ENCODE measurements at places on chromosomes 16 and 17. TPM values are rescaled to one million over a fixed set of nuclear protein-coding genes. Genes with fewer than 3 reads are reported as not detected.

The SGSH gene
- 20.5 TPM for polyA plus RNA-seq

The TRAPPC2L gene
- polyA plus RNA-seq = 90.5 TPM

The EME1 gene
- polyA plus RNA-seq = not detected

The EFTUD2 gene
- polyA plus RNA-seq = 45.4 TPM

The CES4A gene
- polyA plus RNA-seq = 5.8 TPM

The MILR1 gene
- polyA plus RNA-seq = 52.7 TPM

The CD300E gene
- 0.18 TPM for polyA plus RNA-seq

The TSPOAP1 gene
- polyA plus RNA-seq = 0.58 TPM

The CCL1 gene
- polyA plus RNA-seq = not detected

The SRRM2 gene
- polyA plus RNA-seq = 147 TPM

The CENPV gene
- polyA plus RNA-seq = 34.2 TPM

The MBTPS1 gene
- polyA plus RNA-seq = 45.1 TPM

The CSH2 gene
- not detected for polyA plus RNA-seq

The CFAP52 gene
- not detected for polyA plus RNA-seq

The AXIN2 gene
- polyA plus RNA-seq = 0.08 TPM

The CACNA1H gene
- polyA plus RNA-seq = not detected

The MAP1LC3B gene
- 142 TPM for polyA plus RNA-seq

The RCVRN gene
- polyA plus RNA-seq = not detected

The CHP2 gene
- polyA plus RNA-seq = not detected

The DNAAF8 gene
- 0.35 TPM for polyA plus RNA-seq

The TPPP3 gene
- polyA plus RNA-seq = not detected

The ESRP2 gene
- 0.74 TPM for polyA plus RNA-seq

The RRN3 gene
- 21.2 TPM for polyA plus RNA-seq

The TAX1BP3 gene
- 48.5 TPM for polyA plus RNA-seq
